ENCODE measurements at places on chromosomes 2 and 18.

- DNase-seq: no peak
Measured at GRCh38 chr2:178328037-178328436, 122.9 kb downstream of the PRKRA start.

GRCh38 chr2:19932928-19933327 lies 31.1 kb upstream of the TTC32 start:
- DNase-seq: no peak

DNA sequence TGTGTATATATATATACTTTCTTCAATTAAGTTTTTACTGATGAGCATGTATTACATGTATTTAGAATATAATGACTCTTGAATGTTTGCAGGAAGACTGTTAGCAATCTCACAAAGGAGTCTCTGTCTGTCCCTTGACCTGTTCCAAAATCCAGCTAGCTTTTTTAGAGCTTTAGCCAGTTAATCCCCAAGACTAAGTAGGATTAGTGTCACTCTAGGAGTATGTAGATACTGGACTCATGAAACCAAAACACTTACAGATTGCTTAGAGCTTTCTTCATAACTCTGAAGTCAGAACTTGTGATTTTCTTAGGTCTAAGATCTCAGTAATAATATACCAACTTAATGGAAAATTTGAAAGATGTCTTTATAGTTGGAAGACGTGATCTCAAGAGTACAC lies 2.2 kb downstream of the UBXN4 start:
- DNase-seq: no peak

DNA sequence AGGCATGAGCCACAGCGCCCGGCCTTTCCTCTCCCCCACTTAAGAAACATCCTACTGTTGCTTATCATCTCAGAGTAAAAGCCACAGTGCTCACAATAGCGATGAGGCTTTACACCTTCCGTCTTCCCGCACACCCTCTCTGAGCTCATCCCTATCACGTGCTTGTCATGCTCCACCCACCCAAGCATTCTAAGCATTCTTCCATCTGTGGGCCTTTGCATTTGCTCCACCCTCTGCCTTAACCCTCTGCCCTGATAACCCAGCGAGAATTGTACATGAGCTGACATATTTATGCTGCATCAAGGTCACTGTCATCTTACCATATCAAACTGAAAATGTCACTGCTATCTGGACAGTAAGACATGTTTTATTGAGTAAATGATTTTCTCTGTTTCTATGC lies 22.6 kb downstream of the FOXI3 start:
- no peak for DNase-seq

GRCh38 chr2:55269645-55269990 lies 587 bp upstream of the MTIF2 start:
- no peak for DNase-seq

DNA sequence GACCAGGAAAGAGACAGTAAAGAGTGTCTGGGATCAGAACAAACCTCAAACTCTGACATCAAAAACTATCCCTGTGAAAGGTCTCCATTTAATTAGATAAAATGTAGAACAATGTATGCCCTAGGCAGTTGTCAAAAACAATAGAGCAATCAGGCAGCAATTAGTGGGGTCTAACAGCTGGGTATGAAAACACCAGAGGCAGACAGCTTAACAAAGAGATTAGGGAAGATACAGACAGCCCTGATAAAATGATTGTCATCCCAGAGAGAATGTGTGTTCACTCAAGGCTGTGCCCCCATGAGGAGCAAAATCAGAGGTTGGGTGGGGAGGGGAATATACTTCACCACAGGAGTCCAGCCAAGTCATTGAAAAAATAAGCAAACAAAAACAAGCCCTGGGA lies 50.0 kb downstream of the INPP4A start:
- no peak for DNase-seq

All from stimulated activated CD8-positive, alpha-beta memory T cell treated with anti-CD3 and anti-CD28 coated beads, Interleukin-2, amount 100 ng/mL, for 48 hours (primary cell).